Stimulated activated CD4-positive, alpha-beta T cell treated with anti-CD3 and anti-CD28 coated beads, Interleukin-1b, Interleukin-23, amount 100 ng/mL, for 1 hour (primary cell): ENCODE measurements at places on chromosomes 11 and 22.

- DNase-seq: no peak
Measured at GRCh38 chr11:73387594-73388264, 11.5 kb downstream of the RELT start.

DNA sequence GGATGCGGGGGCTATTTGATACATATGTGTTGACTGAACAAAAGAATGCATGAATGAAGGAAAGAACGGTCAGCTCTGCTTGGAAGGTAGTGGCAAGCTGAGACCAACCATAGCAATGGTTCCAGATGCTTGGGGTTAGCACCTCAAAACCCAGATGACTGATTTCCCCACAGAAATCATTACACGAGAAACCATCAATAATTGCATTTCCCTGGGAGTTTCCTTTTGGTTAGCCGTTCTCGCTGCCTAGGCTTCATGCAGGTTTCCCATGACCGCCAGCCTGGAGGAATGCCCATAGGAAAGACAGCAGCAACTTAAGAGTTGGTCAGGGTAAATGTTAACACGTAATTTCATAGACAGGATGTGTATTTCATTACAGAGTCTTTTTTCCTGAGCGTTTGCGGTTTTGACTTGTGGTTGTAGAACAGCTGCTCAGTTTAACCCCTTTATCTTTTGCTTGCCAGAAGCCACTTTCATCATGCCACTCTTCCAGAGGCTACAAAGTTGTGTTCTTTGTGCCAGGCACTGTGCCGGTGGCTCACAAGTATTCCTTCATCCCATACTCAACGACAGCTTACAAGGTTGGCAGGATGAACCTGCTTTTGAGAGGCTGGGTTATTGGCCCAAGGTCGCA is 2.8 kb downstream of the IL17RA start:
- DNase-seq: no peak

DNA sequence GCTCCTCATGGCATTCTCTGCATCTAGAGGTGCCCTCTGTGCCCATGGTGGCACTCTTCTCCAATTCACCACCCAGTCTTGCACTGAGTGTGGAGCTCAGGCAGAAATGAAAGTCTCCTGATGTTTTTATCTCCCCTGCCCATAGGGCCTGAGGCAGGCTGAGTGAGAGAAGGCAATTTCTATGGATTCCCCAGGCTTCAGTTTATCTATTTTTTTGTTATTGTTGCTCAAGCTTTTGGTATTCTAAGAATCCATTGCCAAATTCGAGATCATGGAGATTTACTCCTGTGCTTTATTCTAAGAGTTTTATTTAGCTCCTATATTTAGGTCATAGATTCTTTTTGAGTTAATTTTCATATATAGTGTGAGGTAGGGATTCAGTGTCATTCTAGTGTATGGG is 40.7 kb downstream of the TSPAN18 start:
- DNase-seq: no peak

DNA sequence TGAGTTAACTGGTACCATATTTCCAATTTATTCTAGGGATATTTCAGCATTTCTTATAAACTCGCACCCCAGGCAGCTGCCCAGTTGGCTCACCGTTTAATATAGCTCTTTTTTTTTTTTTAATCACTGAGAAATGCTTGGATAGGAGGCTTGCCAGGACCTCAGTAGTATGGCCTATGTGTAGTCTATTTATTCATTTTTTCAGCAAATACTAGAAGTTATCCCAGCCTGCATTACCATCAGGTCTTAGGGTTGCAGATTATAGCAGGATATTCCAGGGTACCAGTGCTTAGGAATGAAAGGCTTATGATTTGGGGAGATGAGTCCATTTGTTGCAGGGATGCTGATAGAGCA is 26.6 kb downstream of the PARVA start:
- DNase-seq: no peak

DNA sequence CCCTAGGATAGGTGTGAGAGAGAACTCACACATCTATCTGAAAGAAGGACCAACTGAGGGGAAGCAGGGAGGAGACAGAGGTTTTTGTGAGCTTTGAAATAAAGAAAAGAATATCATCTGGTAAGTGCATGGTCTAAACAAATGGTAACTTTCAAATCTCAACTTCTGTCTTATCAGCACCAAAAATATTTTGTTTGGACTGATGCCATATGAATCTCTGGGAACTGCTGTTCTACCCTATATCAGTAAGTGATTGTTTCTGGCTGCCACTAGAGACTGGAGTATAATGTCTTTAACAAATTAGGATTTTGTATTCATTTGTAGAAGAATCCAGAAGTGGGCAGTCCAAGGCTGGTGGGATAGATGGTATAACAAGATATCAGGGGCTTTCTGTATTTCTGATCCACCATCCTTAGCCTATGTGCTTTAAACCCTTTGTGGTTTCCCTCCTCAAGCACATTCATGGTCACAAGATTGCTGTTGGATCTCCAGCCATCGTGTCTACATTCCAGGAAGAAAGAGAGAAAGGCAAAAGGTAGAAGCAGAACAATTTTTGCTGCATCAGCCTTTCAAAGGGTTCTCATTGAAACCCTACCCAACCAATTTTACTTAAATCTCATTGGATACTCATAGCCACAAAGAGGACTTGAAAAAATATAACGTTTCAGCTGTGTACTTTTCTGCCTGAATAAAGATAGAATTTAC is 4.7 kb downstream of the HEPHL1 start:
- DNase-seq: no peak

GRCh38 chr22:17198170-17199002 is 20.8 kb downstream of the ADA2 start:
- no peak for DNase-seq

DNA sequence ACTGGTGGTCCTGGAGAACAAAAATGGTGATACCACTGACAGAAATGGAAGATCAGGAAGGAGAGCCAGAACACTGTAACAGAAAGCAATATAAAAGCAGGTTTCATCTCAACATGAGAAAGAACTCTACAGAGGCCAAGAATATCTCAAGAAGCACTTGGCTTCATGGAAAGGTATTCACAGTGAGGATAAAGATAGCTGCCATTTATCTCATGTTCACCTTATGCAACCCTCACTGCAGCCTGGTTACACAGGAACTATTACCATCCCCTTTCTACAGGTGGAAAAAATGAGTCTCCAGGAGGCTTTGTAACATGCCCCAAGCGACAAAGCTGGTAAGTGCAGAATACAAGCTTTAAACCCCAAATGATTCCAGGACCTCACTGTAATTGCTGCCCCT is 606.1 kb upstream of the CADM1 start:
- no peak for DNase-seq

DNA sequence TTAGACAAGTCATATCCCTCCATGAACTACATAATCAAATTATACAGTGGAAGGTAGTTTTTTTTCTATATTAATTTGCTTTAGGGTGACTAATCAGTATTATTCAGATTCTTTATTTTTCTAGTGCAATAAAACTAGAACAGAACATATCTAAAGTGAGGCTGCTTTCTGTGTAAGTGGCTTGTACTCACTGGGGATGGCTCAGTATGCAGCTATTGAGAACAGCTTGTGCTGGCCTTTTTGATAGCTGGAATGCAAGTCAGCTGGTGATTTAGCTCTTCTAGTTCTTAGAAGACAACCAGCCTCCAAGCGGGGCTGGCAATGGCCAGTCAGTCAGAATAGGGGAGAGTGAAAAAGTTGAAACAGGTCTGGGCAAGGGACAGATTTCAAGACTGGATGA is 119.4 kb downstream of the BLID start:
- no peak for DNase-seq

- no peak for DNase-seq
Measured at GRCh38 chr22:50210378-50211139, 9.7 kb downstream of the SELENOO start.

DNA sequence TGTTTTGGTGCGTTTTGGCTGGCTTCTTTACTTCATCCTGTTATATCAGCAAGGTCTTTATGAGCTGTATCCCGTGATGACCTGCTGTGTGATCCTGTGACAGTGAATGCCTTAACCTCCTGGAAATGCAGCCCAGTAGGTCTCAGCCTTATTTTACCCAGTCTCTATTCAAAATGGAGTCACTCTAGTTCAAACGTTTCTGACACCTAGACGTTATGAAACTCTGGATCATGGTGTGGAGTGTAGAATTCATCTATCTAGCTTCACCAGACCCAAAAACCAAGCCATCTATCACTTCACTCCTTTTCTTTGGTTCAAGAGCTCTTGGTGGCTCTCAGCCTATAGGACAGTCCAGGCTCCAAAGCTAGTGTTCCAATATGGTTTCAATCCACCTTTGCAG is 28.2 kb upstream of the ZDHHC13 start:
- DNase-seq: no peak

DNA sequence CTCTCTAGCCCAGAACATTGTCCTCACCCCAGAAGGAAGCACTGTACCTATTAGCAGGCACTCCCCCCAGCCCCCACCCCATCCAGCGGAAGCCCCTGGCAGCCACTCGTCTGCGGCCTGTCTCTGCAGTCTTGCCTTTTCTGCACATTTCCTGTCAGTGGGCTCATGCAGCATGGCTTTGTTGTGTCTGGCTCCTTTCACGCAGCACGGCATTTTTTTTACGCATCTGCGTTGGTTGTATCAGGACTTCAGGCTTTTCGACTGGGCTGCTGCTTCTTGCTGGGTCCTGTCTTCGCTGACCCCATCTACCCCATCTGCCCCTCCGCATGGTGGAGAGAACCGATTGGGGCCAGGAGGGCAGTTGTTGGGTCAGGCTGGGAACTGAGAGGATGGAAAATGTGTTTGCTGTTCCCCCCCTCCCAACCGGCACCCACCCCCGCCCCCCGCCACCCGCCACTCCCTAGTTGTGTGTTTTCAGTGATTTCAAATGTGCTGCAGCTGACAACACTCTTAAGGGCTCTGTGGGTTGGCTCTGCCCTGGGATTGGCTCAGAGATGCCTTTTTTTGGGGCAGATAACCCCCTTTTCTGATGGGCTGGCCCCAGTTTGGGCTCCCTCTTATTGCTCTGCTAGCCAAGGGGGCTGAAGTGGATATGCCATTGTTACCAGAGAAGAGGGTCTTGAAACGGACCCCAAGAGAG is 110.0 kb downstream of the KIAA1671 start:
- DNase-seq: no peak

DNA sequence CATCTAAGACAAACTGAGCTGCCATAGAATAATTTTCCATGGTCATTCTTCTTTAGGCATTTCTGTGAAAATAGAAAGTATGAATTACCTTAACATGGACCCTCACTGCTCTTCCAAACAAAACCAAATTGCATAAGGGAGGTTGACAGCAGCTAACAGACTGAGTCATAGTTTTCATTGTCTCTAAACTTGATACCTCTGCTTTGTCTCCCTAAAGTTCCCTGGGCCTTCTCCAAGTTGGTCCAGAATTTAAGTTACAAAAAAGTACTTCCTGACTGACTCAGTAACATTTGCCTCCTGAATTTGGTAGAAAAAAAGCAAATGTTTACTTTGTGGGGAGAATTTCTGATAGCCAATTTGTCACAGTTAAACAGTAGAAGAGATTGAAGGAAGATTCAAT is 3.0 kb downstream of the OR8D1 start:
- no peak for DNase-seq

DNA sequence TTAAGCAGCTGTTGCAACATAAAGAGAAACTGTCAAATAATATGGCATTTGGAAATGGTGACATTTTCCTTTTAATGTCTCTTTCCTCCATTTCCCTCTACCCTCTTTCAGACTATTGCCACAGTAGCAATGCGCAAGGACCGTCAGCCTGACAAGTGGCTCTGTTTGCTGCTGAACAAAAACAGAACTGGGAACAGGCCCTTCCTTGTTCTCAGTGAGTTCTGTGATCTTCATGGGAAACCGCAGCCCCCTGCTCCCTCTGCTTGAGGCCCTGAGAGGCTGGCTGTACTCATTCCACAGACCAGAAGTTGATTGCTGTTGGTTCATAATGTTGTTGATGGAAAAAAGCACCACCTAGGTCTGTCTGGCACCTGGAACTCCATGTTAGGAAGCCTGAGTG is 559.7 kb downstream of the OPCML start:
- no peak for DNase-seq

GRCh38 chr11:65310736-65311135 is 3.9 kb upstream of the CDC42EP2 start:
- no peak for DNase-seq

DNA sequence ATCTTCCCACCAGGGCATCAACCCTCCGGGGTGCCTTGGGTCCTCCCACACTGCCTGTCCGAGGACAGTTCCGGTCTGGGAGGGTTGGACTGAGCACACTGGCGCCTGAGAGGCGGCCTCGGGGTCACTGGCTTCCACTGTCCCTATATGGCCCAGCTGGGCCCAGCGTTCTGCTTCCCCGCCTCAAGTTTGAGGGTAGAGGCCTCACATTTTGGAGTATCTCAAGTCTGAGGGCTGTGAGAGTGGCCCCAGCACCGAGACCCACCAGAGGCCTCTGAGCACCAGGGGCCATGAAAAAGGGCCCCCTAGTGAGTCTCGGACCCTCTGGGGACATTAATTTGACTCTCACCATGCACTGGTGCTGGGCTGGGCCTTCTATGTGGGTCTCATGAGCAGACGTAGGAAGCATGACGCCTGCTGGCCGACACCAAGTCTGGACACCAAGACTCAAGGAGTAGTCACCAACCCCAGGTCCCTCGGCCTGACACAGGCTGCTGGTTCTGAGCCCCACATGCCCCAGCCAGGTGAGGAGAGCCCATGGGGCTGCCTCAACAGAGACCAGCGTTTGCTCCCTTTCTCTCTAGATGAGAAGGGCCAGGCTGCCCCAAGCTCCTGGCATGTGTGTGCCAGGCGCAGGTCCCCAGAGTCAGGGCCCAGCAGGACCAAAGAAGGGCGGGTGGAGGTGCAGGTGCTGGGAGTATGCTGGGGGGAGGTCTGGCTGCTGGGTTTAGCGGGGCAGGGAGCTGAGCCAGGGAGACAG is 27.5 kb downstream of the ARVCF start:
- DNase-seq: no peak

DNA sequence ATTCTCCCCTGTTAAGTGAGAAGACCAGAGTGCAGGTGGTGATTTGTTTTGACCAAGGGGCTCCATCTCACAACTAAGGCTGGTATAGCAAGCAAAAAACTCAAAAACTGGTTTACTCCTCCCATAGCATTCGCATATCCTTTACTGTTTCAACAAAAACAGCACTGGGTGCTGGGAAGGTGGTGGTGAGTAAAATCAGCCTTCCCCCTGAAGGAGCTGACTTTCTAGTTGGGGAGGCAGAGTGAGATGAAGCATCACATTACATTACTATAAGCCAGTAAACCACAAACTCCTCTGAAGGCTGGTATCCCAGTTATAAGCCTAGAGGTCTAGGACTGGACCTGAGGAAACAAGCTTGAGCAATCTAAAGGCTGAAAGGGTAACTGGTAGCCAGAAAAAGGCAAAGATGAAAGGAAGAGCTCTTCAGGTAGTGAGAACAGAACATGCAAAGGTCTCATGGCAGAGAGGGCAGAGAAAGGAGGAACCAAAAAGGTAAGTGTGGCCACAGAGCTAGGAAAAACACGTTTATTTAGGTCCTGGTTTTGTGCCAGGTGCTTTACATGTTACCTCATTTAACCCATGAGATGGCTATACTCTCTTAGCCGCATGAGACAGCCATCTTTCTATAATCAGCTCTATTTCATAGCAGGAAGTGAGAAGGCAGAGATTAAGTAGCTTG is 22.3 kb downstream of the TMEM123 start:
- DNase-seq: no peak

DNA sequence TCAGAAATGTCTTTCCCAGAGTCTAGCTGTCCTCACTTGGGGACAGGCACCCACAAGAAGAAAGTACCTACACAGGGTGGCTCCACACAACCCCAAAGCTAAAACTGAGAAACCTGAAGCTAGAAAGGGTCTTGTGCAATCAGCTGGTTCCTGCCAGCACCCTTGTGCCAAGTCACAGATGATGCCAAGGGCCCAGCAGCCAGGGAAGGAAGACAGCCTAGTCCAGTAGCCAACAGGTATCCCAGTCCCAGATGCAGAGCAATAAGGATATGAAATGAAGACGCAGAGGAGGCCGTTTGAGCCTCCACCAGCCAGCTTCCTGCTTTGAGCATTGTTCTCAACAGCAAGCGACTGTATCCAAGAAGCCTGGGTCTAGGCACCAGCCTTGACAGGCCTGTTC is 6.1 kb downstream of the PLEKHA7 start:
- DNase-seq: no peak
